ENCODE measurements at places on chromosomes 3 and 15. TPM values are rescaled to one million over a fixed set of nuclear protein-coding genes. Genes with fewer than 3 reads are reported as not detected.

GRCh38 chr3:197135212-197135611, 105.6 kb upstream of the MELTF start:
- no peak for DNase-seq

DNA sequence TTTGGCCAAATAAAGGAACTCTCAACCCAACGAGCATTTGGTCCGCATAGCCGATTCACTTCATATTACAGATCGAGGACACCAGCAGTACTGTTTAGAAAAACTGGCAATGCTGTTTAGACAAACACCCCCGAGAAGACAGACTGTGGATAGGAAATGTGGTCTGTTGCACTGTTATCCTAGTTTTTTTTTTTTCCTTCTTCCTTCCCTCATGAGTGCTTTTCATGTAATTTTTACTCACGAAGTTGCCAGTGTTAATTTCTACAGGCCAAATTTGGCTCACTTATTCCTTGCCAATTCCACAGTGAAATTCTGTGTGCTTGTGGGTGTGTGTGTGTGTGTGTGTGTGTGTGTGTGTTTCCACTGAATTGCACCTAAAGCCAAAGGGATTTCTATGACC, 165.7 kb downstream of the FOXP1 start:
- DNase-seq = no peak

GRCh38 chr3:187518616-187519015, 150.4 kb downstream of the RTP4 start:
- DNase-seq = no peak

DNA sequence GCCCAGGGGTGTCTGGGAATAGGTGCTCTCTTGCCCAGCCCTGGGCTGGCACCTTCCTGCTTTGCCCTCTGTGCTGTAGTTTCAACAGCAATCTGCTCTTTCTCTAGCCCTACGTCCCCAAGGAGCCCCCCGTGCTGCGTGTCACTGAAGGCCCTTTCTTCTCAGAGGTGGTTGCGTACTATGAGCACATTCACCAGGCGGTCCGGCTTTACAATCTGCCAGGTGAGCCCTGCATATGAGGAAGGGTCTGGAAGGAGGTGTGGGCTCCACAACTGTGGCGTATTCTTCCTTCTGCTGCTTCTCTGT, 9.6 kb downstream of the MAN2A2 start:
- DNase-seq = no peak

DNA sequence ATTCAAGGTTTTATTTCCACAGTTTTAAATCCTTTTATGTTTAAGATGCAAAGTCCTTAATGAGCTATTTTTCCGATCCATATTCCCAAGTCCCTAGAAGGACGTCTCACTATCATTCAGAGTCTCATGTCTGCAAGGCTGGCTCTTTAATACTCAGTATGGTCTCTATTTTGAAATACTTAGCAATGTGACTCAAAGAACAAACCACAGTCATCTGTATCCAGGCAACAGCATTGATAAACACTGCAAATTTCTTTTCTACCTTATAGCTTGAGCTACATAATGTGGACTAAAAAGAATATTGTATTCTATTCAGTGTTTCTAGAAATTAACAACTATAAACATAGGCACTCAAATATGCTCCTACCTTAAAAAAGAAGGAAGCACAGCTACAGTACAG, 588.3 kb upstream of the NAALADL2 start:
- no peak for DNase-seq

- DNase-seq = no peak
Measured at GRCh38 chr3:119350114-119350513, 55.9 kb downstream of the ARHGAP31 start.

GRCh38 chr3:94362393-94362792, 299.5 kb downstream of the NSUN3 start:
- no peak for DNase-seq

- DNase-seq = peak; percentile 6
Measured at GRCh38 chr3:98732286-98733052, 30.7 kb upstream of the ST3GAL6 start.

KPNA4 gene
- 39.5 TPM for total RNA-seq

CLCN2 gene
- total RNA-seq = 3.8 TPM

CEMIP gene
- total RNA-seq = not detected

FILIP1L gene
- 0.13 TPM for total RNA-seq

GRK7 gene
- 0.13 TPM for total RNA-seq

SPINK8 gene
- not detected for total RNA-seq

HIGD2B gene
- not detected for total RNA-seq

NPAP1 gene
- not detected for total RNA-seq

All from naive thymus-derived CD4-positive, alpha-beta T cell (primary cell).